Vein endothelial cell (primary cell): ENCODE measurements at places on chromosomes 5 and 9. TPM values are rescaled to one million over a fixed set of nuclear protein-coding genes. Genes with fewer than 3 reads are reported as not detected.

Gene C9orf153
- 0.33 TPM in 1 of 2 replicates, not detected in the other for total RNA-seq

Gene TMEM252
- total RNA-seq: not detected in 2 replicates

Gene QRFP
- not detected in 2 replicates for total RNA-seq

Gene SHLD3
- total RNA-seq: 4.6 and 6.2 TPM in 2 replicates

Gene WNK2
- not detected in 2 replicates for total RNA-seq

Gene TEX48
- not detected in 2 replicates for total RNA-seq

Gene VCP
- 411 and 514 TPM in 2 replicates for total RNA-seq

Gene ITK
- not detected in 2 replicates for total RNA-seq

Gene STARD4
- total RNA-seq: 34.9 and 82.0 TPM in 2 replicates

Gene RGS14
- 5.2 and 10.0 TPM in 2 replicates for total RNA-seq

Gene CDH10
- 0.33 TPM in 1 of 2 replicates, not detected in the other for total RNA-seq

Gene INSL4
- total RNA-seq: not detected in 2 replicates

Gene ZNF622
- total RNA-seq: 33.8 and 34.0 TPM in 2 replicates

Gene RNF183
- not detected in 2 replicates for total RNA-seq

Gene CRB2
- total RNA-seq: not detected in 2 replicates

Gene CD14
- total RNA-seq: 0.57 TPM in 1 of 2 replicates, not detected in the other

Gene UNC5A
- total RNA-seq: under 0.01 and 1.2 TPM in 2 replicates

Gene FAM120AOS
- 38.5 and 39.9 TPM in 2 replicates for total RNA-seq

Gene MTRR
- 32.3 and 48.1 TPM in 2 replicates for total RNA-seq

Gene NOTCH1
- total RNA-seq: 128 and 200 TPM in 2 replicates

Gene PTGR1
- 30.1 and 44.9 TPM in 2 replicates for total RNA-seq

Gene HSPA9
- 225 and 355 TPM in 2 replicates for total RNA-seq

Gene RICTOR
- 46.7 and 68.1 TPM in 2 replicates for total RNA-seq

Gene PCDHB14
- 0.98 and 1.2 TPM in 2 replicates for total RNA-seq

Gene THBS4
- not detected in 2 replicates for total RNA-seq

Gene GPR150
- 0.29 and 0.33 TPM in 2 replicates for total RNA-seq

Gene SPINK9
- total RNA-seq: not detected in 2 replicates
